ENCODE measurements at places on chromosomes 11 and 22.

- DNase-seq, result no peak
Observed at GRCh38 chr11:11463405-11463804, 110.4 kb upstream of the CSNK2A3 start.

GRCh38 chr11:7246179-7246578 lies 5.5 kb upstream of the SYT9 start:
- DNase-seq, result no peak

- DNase-seq, result no peak
Observed at GRCh38 chr22:33927752-33928151, 7.5 kb upstream of the LARGE1 start.

GRCh38 chr22:22691716-22692701 lies 47.6 kb downstream of the GGTLC2 start:
- no peak for DNase-seq

GRCh38 chr22:43053176-43053575 lies 36.0 kb downstream of the TTLL1 start:
- DNase-seq, result no peak

DNA sequence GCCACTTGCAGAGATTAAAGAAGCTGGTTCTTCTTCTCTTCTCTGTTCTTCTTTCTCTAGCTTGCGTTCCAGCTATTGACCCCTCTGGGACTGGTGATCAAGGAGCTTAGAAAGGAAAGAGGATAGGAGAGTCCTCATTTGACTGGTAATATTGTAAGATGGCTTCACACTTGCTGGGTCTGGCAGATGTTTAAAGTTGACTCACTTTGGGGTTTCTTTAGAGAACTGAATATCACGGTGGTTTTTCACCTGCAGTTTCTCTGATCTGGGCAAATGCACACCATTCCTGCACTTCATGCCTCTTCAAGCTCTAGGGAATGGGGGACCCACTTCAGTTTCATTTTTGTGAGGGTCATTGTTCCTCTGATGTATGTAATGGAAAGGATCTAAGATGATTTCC lies 41.8 kb upstream of the DEUP1 start:
- DNase-seq, result no peak

- no peak for DNase-seq
Observed at GRCh38 chr11:64173616-64174355, 7.9 kb upstream of the MACROD1 start.

DNA sequence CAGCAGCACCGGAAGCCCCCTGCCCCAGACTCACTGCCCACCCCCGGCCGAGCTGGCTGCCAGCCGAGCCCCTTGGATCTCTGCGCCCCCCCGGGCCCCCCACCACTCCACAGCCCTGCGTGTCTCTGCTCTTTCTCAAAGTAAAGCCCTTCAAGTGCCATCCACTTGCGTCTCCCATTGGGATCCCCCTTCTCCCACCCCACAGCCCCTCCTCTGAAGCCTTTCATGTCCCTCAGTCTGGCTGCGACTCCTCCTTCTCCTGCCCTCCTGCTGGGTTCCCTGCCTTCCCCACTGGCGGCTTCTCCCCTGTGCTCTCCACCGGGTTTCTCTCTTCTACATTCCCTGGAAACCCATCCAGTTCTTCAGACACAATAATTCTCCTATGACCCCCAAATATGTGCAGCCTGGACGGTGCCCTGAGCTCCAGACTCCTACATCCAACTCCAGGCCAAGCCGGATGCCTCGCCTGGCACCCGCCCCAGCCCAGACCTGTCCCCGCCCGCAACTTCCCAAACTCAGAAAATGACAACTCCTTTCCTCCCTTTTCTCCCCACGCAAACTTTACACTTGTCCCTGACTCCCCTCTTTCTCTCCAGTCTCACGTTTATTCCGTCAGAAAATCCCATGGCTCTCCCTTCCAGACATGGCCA lies 108.9 kb downstream of the WNT7B start:
- DNase-seq, result no peak

DNA sequence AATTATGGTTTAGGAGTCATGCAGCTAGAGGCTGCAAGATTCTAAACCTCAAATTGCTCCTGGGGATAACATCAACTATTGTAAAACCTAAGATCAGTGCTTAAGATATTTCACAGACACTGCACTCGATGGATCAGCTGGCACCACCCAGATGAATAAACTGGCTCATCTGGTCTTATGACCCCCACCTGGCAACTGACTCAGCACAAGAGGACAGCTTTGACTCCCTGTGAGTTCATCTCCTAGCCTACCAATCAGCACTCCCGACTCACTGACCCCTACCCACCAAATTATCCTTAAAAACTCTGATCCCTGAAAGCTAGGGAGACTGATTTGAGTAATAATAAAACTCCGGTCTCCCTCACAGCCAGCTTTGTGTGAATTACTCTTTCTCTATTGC lies 782 bp upstream of the TTC12 start:
- peak; percentile 42 for DNase-seq

DNA sequence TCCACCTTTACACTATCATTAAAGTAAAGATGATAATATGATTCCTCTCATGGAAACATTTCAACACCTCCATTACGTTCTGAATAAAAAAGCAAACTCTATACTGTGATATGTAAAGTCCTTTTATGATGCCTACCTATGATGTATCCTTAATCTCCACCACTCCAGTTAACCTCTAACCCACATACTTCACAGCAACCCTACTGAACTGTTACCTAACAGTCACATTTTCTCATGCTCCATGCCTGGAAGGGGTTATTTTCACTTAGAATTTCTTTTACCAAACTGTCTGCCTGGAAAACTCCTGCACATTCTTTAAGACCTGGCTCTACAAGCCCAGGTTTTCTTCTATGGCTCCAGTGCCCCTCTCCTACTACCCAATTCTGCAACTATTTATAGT lies 129.1 kb downstream of the FCHSD2 start:
- no peak for DNase-seq

GRCh38 chr22:35896111-35896705 lies 132.4 kb downstream of the RBFOX2 start:
- no peak for DNase-seq

DNA sequence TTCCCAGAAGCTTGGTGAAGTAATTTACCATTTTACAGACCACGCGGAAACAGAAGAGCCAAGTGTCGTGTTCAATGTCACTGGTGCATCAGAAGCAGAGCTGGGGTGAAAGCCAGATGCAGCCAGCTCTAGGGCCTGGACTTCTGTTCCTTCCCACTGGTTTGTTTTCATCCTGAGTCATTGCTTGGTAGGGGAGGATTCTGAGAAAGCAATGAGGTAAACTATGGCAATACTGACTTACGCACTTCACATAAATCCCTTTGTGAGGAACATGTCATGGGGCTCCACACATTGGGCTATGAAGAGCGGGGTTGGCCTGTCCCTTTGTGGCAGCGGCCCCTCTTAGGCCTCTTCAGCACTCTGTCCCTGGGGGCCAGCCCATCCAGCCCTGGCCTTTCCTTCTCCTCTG lies 52.4 kb upstream of the RBFOX2 start:
- no peak for DNase-seq

DNA sequence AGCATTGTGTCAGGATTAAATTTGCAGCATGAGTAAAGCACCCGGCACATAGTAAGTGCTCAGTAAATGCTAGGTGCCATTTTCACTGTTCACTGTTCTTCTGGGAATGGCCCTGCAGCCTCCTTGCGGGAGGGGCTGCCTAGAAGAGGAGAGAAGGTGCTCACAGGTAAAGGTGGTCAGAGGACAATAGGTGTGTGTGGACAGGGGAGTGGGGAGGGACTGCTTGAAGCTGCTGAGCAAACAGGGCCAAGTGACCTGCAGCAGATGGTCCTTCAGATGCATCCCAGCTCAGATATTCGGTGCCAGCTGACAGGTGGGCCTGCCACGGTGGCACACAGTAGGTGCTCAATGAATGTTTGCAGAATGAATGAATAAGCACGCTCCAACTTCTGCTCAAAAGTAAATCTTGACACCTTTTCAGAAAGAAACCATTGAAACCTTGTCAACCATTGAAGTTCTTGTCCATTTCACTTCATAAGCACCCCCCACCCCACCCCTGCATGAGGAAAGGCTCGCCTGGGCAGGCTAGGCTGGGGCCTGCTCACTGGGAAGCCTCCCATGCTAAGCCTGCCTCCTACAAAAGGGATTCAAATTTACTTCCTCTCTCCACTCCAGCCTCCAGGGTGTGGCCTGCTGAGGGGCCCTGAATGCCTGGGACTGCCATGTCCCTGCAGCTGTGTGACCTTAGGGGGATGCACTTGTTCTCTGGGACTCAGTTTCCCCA lies 1.6 kb downstream of the KIAA0930 start:
- no peak for DNase-seq

DNA sequence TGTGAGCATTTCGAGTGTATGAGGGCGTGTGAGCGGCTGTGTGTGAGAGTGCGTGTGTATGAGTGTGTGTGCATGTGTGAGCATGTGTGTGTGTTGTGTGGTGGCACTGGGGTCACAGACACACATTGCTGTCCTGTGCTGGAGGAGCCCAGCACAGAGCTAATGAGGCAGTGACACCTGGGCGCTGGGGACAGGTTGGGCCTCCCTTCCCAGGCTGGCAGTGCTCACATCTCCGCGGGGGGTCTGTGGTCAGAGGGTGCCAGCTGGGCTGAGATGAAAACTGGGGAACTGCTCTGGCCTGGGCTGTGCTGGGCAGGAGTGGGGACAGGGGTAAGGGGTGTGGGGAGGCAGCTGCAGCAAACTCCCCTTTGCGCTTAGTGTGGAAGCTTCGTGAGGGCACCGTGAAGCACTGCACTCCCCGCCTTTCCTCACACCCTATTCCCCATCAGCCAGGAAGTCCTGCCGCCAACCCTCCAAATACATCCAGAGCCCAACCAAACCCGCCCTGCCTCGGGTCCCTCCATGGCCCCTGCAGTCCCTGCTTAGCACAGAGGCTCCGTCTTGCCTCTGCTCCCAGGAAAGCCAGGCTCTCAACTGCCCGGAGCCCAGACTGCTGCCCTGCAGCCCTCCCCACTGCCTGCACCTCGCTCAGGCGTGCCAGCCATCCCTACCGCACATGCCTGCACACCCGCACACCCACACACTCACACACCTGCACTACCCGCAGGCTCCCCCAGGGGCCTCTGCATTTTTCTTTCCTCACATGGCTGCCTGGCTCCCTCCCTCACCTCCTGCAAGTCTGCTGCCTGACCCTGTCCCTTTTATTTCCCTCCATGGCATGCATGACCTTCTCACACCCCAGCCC lies 62.0 kb upstream of the THY1 start:
- no peak for DNase-seq

DNA sequence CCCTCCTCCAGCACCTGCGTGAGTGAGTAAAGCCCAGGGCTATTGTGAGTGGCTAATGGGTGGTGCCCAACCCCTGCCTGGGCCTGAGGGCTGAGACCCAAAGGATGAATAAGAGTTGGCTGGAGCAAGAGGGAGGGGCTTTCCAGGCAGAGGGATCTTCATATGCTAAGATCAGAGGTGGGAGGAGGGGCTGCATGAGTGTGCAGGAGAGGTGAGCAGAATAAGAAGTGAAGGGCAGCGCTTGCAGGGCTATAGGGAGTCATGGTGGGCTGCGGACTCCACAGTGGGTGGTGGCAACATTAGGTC lies 3.9 kb downstream of the EMID1 start:
- no peak for DNase-seq

- DNase-seq, result no peak
Observed at GRCh38 chr11:95891423-95892170, 32.3 kb downstream of the MTMR2 start.

DNA sequence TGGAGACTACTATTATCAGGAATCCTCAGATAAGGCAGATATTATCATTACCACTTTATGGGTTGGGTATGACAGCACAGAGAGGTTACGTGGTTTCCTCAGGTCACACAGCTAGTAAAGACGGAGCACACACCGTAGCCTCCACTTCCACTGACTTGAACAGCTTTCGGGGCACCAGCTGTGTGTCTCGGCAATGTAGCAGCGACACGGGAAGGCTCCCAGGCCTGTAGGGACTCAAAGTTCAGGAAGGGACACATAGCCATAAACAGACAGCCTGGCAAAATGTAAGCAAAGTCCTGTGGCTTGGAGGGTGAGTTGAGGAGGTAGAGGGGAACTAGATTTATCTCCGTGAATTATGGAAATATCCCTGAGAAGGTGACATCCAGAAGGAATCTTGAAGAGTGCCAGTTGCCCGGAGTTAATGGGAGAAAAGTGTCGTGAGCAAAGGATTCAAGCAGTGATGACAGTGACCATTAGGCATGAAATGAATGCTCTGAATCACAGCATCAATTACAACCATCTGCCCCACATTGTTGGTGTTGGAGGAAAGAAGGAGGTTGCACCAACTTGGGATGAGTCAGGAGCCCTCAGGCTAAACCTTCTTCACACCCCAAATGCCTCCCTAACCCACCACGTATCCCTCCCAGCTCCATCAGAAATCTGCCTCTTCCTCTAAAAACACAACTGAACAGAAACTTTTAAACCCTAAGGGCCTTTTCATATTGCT lies 106.7 kb upstream of the ASPHD2 start:
- no peak for DNase-seq

DNA sequence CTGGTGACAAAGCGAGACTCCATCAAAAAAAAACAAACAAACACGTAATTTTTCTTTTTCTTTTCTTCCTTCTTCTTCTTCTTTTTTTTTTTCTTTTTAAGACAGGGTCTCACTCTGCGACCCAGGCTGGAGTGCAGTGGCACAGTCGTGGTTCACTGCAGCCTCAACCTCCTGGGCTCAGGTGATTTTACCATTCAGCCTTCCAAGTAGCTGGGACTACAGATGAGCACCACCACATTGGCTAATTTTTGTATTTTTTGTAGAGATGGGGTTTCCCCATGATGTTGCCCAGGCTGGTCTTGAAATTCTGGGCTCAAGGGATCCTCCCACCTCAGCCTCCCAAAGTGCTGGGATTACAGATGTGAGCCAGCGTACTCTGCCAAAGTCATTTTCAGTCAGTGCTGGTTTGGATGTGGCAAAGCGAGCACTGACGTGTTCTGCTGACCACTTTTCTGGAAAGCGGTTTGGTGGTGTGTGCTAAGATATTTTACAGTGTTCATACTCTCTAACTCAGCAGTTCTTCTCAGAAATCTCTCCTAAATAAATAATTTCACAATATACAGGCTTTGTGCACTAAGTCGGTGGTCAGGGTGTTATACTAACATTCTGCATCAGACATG lies 10.7 kb downstream of the FAM118A start:
- no peak for DNase-seq

DNA sequence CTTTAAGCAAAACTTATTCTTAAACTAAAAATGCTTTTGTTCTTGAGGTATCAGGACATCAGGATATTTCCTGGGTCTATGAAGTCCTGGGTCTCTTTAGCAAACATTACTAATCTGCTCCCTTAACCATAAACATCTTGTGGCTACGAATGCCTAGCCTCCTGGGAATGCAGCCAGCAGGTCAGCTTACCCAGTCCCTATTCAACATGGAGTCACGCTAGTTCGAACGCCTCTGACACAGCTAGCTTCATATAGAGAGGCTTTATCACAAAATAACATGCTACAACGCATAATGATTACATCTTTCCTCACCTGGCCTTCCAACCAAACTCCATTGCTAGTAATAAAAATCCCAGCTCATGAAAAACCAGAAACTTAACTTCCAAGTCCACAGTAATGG lies 17.5 kb upstream of the FIBIN start:
- no peak for DNase-seq

- no peak for DNase-seq
Observed at GRCh38 chr11:12246989-12247388, 130.4 kb upstream of the PARVA start.

Data from activated naive CD4-positive, alpha-beta T cell treated with anti-CD3 and anti-CD28 coated beads for 36 hours (primary cell).